ENCODE measurements at places on chromosomes 4 and X.

DNA sequence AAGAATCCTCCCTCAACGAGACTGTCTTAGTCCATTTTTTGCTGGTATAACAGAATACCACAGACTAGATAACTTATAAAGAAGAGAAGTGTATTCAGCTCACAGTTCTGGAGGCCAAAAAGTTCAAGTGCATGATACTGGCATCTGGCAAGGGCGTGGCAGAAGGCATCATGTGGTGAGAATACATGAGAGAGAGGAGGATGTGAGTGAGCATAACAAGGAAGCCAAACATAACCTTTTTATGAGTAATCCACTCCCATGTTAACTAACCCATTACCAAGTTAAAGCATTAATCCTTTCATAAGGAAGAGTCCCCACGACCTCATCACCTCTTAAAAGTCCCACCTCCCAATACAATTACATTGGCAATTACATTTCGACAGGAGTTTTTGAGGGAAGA is 504.6 kb downstream of the IQCM start:
- no peak for DNase-seq

DNA sequence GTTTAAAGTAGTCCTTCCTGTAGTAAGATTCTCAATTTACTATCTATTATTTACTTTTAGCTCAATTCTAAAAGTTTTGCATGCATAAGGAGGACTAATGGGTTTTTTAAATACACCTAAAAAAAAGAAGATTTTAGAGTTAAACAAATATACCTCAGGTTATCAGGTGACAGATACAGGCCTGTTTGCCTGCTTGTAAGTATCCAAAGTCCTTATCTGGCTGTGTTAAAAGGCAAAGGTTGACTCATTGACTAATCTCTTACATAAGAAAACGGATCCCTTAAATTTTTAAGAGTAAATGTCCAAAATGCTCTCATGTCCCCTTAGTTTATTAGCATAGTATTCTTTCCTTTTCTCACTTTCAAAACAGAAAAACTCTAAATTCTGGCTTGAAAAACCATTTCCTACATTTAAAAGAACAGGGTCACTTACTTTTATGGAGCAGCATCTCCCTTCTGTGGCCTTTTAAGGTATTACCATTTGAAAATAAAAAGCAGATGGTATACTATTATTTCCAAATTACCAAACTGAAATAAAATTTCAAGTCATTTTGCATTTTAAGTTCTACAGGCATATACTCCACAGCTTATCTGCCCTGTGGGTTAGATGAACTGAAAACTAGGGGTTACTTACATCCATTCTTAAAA is 4.5 kb downstream of the CBR4 start:
- DNase-seq: no peak

DNA sequence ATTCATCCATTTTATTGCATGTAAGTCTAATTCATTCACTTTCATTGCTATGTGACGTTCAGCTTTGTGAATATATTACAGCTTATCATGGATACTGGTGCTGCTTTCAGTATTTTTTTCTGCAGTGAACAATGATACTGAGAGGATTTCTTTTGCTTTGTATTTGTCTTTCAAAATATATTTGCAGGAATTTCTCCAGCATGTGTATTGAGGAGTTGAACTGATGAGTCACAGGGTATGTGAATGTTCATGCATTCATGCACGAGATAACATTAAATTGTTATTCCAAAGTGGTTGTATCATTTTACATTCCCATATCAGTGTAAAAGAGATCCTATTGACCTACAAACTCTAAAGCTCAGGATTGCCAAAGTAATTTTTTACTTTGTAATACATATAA is 283.8 kb upstream of the ARSJ start:
- no peak for DNase-seq

GRCh38 chr4:18022572-18023050 is 1.1 kb upstream of the LCORL start:
- no peak for DNase-seq

DNA sequence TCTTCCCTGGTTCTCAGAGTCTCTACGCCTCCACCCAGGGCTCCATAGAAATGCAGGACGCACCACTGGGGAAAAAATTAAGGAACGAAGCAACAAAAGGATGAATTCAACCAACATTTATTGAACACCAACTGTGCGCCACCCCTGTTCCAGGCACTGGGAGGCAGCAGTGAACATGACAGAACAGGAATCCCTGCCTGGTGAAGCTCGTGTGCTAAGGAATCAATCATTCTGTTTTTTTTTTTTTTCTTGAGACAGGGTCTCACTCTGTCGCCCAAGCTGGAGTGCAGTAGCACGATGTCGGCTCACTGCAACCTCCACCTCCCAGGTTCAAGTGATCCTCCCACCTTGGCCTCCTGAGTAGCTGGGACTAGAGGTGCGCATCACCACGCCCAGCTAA is 1.9 kb upstream of the FTSJ1 start:
- DNase-seq: no peak

- DNase-seq: peak; percentile 22
These were observed 2185.1 kb upstream of the TENM3 start for GRCh38 chr4:180057891-180058671.

DNA sequence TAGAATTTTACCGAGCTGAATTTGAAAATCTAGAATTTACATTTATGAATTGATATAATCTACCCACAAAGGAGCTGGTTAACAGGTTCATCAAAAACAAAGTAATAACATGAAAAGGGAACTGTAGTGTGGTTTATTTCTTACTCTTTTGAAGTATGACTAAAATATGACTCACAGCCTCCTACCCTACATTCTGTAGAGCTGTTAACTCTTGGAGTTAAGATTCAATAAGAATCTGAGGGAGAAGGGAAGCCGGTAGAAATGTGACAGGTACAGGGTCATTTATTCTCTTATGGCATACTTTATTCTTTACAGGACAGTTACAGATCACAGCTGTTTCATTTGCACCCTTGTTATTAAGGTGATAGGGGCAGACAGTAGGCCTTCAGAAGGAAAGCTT is 132.2 kb upstream of the FAM47B start:
- no peak for DNase-seq

GRCh38 chrX:123739474-123739873 is 6.6 kb upstream of the THOC2 start:
- DNase-seq: no peak

DNA sequence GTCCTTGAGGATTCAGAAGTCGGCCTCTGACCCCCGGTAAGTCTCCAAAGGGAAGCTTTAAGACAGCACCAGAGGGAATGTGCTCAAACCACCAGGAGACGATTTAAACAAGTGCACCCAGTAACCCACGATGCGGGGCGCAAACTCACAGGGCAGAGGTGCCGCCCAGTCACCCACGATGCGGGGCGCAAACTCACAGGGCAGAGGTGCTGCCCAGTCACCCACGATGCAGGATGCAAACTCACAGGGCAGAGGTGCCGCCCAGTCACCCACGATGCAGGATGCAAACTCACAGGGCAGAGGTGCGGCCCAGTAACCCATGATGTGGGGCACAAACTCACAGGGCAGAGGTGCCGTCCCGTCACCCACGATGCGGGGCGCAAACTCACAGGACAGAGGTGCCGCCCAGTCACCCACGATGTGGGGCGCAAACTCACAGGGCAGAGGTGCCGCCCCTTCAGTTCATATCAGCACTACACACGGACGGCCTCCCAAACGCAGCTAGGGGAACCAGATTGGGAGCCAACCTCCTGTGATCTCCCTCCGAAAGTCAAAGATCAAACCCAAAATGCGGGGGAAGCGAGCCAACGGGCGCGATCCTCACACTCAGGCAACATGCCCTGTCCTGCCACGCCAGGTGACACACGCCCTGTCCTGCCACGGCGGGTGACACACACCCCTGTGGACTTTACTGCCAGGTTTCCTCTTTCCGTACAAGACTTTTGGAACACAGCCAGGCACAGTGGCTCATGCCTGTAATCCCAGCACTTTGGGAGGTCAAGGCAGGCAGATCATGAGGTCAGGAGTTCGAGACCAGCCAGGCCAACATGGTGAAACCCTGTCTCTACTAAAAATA is 11.3 kb downstream of the PPP2R3B start:
- DNase-seq: no peak

GRCh38 chrX:65451663-65452062 is 82.9 kb downstream of the LAS1L start:
- DNase-seq: no peak

- DNase-seq: no peak
These were observed 50.5 kb downstream of the RASL11B start for GRCh38 chr4:52912608-52913007.

GRCh38 chrX:132615391-132616131 is 126.7 kb upstream of the MBNL3 start:
- no peak for DNase-seq

All from right hindlimb (tissue), 1 donor.